Right atrium auricular region (tissue), 2 donors: ENCODE measurements at places on chromosomes 4 and X.
A peak's percentile ranks its signal among the peaks of the same experiment; 100 is the strongest.

- DNase-seq: no peak
These were observed 17.1 kb downstream of the MGST2 start for GRCh38 chr4:139682741-139683151.

DNA sequence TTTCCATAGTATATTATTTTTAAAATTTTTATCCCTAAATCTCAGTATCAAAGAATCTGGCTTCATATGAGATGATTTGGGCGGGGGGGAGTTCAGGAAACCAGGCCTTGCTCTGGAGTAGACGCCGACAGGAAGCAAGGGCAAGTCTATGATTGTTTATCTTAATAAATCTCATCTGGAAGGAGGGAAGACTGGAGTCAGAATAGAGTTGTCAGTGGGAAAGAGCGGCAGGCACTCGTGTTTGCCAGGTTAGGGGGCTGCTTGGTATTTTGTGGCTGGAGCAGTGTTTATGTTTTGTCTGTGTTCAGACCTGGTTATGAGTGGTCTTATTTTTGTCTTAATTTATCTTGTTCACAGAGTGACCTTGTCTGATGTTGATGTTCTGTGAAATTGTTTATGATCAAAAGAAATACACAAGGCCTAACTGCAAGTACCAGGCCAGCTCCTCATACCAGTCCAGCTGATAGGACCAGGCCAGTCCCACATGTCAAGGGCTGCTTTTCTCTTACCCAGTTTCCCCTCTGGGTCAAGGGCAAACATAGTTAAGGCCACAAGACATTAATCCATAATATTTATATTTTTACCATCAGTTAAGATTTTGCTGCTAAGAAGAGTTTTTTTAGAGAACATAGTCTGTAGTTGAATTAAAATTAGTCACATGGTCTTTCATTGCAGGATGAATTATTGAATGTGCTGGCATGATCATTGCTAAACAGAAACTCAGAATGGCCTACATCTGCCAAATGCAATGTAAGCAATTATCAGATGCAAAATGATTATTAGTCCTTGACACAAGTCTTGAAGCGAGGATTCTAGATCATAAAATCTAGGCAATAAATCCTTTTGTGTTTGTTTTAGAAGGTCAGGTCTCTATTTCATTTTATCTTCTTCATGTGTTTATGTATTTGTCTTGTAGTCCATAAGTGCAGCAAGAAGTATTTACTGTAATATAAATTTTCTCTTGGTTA, 176.5 kb downstream of the GASK1B start:
- no peak for DNase-seq

DNA sequence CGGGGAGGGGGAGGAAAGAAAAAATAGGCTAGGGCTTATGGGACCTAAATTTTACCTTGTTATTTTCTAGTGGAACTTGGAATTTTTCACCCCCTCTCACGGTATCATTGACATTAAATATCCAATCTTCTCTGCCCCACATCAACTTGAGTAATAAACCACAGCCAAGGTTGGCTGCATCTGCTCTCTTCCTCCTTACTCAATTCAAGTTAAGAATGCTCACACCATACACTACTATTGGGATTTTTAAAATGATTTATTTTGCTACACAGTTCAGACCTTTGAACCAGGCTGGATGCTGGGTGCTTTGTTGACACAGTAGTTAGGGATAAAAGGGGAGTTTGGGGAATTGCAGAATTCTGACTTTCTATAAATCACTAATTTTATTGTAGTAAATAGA, 78.2 kb upstream of the DHX15 start:
- no peak for DNase-seq

DNA sequence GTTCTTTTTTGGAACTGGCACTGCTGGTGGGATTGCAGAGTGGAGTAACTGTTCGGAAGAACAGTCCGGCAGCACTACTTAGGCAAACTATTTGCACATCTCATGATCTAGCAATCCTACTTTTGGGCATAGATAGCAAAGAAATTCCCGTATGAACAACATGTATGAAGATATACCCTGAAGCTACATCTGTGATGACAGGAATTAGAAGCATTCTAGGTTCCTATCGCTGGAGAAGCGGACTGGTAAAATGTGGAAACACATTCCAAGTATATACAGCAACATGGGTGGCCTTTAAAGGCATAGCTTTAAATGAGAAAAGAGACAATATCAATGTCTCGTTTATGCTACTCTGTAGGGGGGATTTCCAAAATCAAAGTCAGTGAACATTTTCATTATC, 3.1 kb downstream of the DCAF16 start:
- DNase-seq: no peak

DNA sequence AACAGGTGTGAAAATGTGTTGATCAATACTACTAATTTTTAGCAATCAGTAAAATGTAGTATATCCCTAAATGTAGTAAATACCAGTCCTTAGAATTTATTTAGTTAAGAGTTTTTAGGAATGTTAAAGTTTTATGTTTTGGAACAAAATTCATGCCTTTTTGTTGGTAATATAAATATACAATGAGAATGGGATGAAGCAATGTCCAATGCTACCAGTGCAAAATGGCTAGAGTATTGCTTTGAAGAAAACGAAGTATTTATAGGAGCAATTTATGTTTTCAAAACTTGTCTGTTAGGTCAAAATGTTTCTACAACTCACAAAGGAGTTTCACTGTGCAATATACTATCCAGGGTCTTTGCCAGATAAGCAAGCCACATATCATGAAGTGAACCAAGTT, 851.5 kb downstream of the PCDH18 start:
- no peak for DNase-seq

DNA sequence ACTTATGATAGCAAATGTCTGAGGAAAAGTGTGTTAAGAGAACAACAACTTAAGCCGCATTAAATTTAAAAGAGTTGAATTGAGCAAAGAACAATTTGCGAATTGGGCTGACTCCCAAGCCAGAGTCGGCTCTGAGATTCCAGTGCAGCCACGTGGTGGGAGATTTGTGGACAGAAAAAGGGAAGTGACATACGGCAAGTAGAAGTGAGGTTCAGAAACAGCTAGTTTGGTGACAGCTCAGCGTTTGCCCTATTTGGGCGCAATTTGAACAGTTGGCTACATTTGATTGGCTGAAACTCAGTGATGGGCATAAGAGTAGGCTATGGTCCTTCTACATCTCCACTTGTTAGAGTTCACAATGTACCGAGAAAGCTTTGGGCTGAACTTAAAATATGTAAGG, 124.0 kb downstream of the PRKX start:
- no peak for DNase-seq

GRCh38 chr4:146643812-146644401, 5.2 kb downstream of the POU4F2 start:
- no peak for DNase-seq

DNA sequence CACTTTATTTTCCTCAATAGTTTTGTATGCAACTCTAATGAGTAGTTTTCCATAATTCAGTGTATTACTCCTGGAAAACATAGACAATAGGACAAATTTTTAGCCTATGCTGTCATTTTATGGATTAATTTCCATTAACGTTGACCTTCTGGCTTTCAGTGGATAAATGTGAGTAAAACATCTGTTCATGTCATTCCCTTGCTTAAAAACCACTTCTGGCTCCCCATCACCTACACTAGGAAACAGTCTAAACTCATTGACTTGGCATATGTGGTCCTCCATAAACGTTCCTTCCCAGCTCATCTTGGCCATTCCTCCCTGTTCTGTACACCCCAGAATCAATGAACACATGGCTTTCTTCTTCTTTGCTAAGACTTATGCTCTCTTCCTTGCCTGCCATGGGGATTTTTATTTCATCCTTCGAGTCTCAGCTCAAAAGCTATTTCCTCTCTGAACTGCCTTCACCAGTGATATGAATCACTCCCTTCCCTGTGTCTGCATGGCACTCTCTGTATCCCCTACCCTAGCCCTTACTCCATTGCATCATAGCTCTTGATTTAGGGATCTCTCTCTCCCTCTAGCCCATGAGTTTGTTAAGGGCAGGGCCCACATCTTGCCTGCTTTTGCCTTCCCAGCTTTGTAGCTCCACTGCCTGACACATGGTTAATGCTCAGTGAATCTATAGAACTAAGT, 34.8 kb downstream of the DOCK11 start:
- no peak for DNase-seq

- DNase-seq: no peak
These were observed 180.6 kb downstream of the FMR1NB start for GRCh38 chrX:148161701-148162100.

DNA sequence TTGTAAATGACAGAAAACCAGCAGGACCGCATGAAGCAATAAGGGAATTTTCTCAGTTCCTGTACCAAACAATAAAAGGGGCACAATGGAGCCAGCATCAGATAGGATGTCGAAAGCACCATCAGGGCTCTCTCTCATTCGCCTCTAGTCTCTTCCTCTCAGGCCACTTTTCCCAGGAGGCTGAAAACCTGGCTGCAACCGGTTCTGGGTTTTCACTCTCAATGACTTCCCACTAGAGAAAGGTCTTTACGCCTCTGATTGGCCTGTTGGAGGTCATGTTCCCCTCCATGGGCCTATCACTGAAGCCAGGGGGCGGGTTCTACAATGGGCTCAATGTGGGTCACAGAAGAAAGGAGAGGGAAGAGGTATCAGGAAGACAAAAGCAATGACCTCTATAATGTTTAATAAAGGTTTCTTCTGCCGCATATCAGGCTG, 29.3 kb downstream of the ZNF827 start:
- DNase-seq: peak; percentile 85

GRCh38 chr4:86036736-86037135, 323.1 kb downstream of the MAPK10 start:
- DNase-seq: no peak

DNA sequence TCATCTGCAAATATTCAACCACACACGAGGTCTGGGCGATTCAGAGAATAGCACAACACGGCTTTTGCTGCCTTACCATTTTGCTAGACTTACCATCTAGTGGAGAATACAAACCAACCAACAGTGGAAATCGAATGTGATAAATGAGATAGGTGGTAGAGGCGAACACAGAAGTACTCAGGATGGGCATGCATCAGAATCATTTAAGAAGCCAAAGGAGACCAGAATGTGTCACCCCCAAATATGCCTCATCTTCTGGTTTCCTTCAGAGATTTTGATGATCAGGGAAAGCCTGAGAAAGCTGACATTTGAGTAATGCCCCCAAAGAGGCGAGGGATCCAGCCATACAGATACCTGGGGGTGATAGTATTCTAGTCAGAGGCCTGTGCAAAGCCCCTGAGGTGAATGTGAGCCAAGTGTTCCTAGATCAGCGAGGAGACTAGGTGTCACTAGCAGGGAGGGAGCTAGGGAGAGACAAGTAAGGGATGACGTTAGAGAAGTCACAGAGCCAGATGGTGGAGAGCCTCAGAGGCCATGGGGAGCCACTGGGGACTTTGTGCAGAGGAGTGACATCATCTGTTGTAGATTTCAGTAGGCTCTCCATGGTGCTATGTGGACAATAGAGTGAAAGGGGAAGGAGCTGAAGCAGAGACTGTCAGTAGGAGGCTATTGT, 1.7 kb downstream of the MTMR1 start:
- DNase-seq: no peak

GRCh38 chr4:124564121-124564520, 148.4 kb downstream of the ANKRD50 start:
- no peak for DNase-seq
